ENCODE measurements at places on chromosomes 1 and 21.

- no peak for DNase-seq
These were observed 51.9 kb upstream of the FMOD start for GRCh38 chr1:203402629-203403337.

GRCh38 chr1:40794974-40795715 lies 11.6 kb downstream of the KCNQ4 start:
- DNase-seq, result no peak

DNA sequence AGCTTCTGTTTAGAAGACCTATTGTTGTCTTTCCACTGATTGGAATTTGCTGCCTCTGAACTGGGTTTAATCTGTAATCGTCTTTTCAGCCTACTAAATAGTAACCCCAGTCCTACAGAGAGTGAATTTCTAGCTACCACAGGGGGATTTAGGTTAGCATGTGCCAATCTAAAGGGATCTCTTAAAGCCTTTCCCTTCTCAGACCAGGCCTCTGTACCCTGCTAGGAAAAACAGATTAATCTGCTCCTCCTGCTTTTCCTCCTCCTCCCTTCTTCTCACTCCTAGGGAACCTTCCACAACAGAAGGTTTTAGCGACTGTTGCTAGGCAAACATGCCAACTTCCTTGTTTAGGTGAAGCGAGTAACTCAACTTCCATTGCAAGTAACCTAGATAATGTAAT lies 1.3 kb upstream of the RC3H1 start:
- peak; percentile 23 for DNase-seq

DNA sequence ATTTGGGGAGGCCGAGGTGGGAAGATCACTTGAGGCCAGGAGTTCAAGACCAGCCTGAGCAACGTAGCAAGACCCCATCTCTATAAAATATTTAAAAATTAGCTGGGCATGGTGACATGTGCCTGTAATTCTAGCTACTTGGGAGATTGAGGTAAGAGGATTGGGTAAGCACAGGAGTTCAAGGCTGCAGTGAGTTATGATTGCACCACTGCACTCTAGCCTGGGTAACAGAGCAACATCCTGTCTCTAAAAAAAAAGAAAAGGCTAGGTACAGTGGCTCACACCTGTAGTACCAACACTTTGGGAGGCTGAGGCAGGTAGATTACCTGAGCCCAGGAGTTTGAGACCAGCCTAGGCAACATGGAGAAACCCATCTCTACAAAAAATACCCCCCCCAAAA lies 35.7 kb upstream of the RCC1 start:
- no peak for DNase-seq

DNA sequence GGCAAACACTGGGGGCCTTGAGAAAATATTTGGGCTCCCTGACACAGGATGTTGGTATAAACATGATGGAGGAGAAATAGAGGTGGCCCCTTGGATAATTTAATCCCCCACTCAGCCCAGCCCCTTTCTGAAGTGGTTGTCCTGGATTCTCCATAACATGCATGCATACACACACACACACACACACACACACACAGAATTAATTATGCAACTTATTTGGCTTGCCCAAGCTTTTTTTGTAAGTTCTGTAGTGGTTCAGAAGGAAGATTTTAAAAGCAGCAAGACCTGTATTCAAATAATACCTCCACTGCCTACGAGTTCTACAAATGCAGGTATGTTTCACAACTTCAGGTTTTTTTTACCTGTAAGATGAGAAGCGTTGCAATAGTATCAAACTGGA lies 15.0 kb downstream of the ATF3 start:
- DNase-seq, result no peak

DNA sequence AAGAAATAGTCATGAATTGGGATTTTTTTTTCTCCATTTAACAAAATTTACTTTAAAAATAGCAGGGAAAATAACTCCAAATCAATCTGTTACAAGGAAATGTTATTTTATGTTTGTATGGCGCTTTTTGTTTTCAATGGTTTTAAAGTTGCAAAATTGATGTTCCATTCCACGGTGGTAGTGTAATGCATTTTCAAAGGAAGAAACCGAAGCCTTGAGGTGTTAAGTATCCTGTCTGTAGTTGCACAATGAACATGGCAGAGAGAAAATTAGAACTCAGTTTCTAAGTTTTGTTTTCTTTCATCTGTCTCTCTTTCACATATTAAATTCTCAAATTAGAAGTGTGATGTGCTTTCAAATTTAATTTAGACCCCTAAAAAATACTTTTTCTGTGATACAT lies 841.8 kb downstream of the USP25 start:
- no peak for DNase-seq

DNA sequence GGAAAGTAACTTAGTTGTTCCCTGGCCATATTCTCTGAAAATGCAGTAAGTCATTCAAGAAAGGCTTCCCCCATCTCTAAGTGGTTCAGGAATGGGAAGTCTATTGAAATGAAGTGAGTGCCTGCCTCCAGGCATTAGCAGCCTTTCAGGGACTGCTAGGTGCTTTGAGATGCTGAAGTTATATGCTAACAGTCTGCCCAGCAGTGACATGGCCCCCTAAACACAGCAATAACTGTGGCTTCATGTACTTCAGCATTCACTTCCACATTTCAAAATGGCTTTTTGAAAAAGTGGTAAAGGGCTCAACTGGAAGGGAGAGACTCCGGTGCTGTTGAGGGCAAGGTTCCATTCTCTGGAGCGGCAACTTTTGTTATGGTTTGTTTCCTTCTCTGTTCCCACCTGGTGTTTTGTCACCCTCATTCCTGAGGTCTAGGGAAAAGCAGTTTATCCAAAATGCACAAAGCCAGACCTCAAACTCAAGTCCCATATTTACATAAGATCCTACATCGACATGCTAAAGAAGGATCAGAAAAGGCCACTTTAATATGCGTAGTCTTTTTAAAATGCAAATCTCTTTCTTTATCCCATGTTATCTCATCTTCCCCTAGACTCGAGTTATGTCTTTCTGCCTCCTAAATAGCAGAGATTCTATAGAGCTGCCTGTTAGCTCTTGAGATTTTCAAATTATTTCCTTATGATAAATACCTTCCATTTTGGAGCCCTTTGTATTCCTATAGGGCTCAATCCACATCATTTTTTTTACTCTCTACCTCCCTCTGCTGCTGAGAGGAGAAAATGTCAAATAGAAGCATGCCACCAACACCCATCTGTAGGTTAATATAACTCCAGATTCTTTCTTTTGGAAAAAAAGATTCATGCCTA lies 34.2 kb upstream of the LRRC8C start:
- no peak for DNase-seq

- DNase-seq, result no peak
These were observed 49.2 kb upstream of the PAX7 start for GRCh38 chr1:18581420-18581880.

DNA sequence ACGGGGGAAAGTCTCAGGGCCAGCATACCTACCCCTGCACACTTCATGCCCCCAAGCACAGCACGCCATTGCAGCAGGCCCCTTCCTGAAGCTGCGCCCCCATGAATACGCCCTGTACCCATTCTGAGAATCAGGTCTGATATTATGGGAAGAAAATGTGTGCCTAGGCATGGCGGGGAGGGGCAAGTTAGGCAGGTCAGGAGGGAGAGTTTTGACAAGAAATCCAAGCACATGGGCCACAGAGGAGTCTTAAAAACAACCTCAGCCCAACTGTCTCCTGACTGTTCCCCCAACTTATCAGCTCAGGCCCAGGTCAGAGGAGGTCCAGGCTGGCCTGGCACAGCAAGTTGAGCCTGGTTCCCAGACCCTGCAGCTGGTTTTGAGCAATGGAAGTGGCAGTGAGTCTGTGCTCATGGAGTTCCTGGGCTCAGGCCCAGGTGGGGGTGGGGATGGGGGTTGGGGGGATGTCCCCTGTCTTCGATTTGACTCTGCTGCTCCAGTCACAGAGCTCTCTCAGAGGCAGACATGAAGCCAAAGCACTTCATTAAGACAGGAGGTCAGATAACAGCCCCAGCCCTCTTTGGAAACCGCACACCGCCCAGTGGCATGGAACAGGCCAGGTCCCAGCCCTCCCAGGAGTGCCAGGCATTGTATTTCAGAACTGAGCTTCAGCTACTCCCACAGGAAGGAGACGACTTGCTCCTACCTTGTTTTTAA lies 20.6 kb upstream of the BCAR3 start:
- no peak for DNase-seq

DNA sequence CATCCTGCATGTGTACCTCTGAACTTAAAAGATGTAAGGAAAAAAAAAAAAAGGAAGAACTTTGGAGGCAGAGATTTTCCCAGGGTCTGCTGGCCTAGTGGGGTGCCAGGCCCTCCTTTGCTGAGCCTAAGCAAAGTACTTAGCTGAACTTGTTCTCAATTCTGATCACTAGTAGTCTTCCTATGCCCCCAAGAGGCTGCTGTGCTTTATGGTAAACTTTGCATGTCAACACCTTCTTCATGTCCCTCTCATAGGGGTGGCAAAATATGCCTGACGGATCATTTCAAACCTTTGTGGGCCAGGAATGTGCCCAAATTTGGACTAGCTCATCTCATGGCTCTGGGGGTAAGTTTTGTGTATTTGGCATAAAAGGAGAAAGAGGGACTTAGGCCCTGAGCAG lies 1.4 kb upstream of the USP21 start:
- no peak for DNase-seq

GRCh38 chr21:17903029-17903806 lies 84.1 kb upstream of the C21orf91 start:
- no peak for DNase-seq

- no peak for DNase-seq
These were observed 2.0 kb upstream of the ATF3 start for GRCh38 chr1:212606395-212607205.

- DNase-seq, result no peak
These were observed 62.7 kb upstream of the IPO9 start for GRCh38 chr1:201766131-201766866.

DNA sequence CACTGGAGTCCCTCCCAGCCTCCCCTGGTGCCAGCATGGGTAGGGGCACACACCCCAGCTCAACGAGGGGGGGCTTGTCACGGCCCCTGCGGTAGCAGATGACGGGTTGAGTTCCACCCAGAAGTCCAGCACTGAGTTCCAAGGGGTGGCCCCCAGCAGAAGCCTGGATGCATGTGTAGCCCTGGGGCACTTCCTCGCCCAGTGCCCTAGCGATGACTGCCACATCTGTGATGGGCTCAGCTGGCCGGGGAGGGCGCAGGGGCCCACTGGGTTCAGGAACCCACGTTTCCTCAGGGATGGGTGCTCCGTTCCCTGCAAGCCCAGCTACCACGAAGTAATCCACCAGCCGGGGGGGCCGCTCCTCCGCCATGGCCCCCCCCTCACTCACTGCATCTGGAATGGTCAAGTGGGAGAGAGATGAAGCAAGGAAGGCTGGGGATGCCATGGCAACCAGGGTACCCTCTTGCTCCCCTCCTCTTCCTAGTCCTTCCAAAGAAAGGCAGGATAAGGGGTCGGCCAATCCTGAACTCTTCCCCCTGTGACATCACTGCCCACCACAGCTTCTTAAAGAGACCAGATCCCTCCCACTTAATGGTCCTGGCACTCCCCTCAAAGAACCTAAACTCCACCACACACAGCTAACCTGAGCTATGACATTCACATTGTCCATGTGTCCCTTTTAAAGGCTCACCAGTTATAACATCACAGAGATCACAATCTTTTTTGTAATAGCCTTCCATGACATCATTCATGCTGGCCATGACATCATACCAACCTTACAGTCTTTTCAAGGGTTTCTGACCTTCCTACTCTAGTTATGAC lies 2.3 kb downstream of the DENND4B start:
- no peak for DNase-seq

DNA sequence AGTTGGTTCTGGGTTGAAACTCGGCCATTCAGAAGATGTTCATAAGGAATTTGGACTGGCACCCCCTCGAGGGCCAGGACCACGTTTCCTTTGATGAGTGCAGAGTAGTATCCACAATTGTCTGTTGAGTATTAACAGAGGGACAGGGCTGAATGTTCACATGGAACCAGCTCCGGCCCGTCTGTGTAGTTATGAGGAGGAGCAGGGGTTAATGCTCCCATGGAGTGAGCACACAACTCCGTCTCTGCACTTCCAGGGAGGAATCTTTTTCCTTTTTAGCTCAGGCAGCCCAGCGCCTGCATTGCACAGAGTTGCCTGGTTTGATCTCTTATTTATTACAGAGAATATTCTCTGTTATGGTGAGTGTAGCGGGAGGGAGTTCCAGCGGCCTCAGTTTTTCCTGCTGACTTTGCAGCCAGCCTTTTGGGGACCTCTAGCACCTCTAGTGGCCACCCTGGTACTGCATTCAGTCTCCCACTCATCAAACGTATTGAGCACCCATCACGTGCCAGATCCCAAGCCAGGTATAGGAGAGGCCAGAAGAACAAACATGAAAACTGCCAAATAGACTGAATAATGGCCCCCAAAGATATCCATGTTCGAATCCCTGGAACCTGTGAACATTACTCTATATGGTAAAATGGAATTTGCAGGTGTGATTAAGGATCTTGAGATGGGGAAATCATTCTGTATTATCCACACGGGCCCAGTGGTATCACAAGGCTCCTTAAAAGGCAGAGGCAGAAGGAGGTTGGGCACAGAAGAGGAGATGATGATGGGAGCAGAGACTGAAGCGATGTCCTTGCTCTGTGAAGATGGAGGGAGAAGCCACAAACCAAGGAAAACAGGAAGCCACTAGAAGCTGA lies 167.7 kb upstream of the CSF3R start:
- no peak for DNase-seq

DNA sequence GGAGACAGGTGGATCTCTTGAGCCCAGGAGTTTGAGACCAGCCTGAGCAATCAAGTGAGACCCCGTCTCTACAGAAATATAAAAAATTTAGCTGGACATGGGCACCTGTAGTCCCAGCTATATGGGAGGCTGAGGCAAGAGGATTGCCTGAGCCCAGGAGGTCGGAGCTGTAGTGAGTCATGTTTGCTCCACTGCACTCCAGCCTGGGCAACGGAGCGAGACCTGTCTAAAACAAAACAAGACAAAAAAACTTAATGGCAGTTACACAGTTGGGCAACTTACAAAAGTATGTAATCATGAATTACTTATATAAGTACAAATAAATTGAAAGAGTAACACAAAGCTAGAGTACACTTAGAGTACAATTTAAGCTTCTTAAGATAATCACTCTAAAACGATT lies 25.2 kb downstream of the RC3H1 start:
- no peak for DNase-seq

DNA sequence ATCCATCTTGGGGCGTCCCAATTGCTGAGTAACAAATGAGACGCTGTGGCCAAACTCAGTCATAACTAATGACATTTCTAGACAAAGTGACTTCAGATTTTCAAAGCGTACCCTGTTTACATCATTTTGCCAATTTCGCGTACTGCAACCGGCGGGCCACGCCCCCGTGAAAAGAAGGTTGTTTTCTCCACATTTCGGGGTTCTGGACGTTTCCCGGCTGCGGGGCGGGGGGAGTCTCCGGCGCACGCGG lies 282 bp upstream of the SOD1 start:
- DNase-seq, result no peak

All from right renal cortex interstitium (tissue), 3 donors.